ENCODE measurements at places on chromosomes 2 and 18.

- DNase-seq: no peak
Measured at GRCh38 chr18:23155537-23155936, 20.3 kb downstream of the CABLES1 start.

- DNase-seq: no peak
Measured at GRCh38 chr2:217706513-217706912, 296.3 kb downstream of the TNS1 start.

- DNase-seq: no peak
Measured at GRCh38 chr2:86815611-86816010, 24.9 kb upstream of the CD8A start.

GRCh38 chr2:70084973-70085710, 2.1 kb upstream of the PCBP1 start:
- peak; percentile 72 for DNase-seq

DNA sequence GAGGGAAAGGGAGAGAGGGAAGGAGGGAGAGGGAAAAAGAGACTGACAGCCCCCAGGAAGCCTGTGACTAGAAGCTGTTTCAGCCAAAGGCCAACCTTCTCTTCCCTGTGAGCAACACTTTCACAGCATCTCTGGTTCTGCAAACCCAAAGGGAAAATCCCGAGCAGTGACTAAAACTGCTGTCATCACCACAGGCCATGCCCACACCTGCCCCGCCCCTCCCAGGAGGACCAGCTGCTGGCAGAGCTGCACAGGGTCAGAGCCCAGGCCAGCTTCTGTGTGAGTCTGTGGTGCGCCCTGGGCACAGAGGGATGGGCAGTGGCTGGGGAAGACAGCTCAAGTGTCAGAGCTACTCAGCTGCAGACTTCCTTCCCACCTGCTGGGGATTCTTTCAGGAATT, 64.9 kb upstream of the OTOS start:
- no peak for DNase-seq

DNA sequence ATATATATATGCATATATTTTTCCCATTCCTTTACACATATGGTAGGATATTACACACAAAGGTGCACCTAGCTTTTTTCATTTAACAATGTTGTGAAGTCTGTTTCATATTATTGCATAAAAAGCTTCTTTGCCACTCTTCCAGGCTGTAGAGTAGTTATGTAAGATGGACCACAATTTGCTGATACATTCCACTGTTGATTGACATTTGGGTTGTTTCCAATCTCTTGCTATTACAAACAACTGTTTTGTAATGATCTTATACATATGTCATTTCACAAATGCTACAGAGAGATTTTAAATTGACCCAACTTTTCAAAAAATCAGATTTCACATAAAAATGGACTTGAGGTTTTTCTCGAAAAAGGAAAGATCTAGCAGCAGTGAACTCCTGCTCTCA, 301.4 kb downstream of the CDCA7 start:
- no peak for DNase-seq
